ENCODE measurements at places on chromosomes 5 and 9.
A peak's percentile ranks its signal among the peaks of the same experiment; 100 is the strongest.

DNA sequence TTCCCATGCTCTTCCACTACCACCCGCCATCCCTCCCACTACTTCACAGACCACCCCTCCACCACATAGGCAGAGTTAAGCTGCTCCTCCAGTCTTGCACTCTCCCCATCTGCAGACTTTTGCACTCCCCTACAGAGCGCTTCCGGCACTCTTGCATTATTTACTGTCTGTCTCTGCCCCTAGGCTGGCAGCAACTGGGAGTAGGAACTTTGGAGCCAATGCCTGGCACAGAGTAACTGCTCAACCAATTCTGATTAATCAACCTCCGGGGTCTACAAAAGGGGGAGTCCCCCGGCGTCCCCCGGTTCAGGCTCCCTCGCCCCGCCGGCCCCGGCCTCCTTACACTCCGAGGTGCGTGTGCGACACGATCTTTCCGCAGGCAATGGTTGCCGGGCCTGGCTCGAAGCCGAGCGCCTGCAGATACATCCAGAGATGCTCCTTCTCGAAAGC lies 498 bp downstream of the HAUS6 start:
- DNase-seq: no peak

- DNase-seq: no peak
Measured at GRCh38 chr5:103174147-103174546, 54.0 kb downstream of the PPIP5K2 start.

DNA sequence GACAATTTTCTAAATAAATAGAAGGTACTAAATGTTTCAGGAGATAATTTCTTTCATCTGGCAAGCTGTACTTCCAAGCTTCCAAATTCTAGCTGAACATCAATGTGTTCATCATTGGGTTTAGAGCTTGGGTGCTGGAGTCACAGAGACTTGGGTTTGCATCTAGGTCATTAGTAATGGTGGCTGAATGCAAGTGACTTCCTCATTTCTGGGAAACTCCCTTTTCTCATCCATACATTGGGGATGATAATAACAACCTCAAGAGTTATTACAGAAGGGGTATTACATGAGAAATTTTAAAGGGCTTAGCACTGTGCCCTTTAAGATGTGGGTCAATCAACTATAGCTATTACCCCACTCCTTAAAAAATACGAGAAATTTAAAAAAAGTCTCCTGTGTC lies 41.1 kb upstream of the KLF4 start:
- no peak for DNase-seq

DNA sequence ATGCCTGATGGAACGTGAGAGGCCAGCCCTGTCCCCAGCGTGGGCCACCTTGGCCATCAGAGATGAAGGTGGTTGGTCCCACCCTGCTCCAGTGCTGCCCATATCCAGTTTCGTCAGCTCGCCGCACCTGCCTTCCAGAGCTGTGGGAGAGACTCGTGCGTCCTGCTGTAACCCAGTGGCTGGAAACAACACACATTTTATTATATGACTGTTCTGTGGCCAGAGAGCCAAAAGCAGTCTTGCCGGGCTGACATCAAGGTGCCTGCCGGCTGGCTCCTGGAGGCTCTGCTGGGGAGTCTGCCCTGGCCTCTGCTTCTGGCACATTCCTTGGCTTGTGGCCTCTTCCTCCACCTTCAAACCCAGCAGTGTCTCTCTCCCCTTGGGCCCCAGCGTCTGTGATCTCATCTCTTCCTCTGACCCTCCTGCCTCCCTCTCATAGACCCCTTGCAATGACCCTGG lies 94.7 kb downstream of the RXRA start:
- no peak for DNase-seq

DNA sequence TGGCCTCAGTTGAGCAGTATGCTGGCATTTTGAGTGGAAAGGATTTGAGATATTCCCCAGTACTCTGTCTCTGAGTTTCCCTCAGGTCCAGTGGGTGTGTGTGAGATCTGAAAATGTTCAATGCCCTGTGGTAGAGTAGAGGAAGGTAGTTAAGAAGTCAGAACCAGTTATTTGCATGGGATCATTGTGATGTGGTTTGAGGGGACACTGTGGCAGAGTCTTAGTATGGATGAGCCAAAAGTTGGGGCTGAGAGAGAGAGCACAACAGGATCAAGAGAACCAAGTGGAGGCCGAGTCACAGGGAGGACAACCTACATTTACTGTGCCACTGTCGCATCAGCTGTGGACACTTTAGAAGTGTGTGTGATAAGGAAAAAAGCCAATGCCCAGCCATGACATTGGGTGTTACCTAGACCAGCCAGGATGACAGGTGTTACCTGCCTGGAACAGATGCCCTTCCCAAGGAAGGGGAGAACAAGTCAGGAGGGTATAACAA lies 128.9 kb upstream of the IL12B start:
- no peak for DNase-seq

DNA sequence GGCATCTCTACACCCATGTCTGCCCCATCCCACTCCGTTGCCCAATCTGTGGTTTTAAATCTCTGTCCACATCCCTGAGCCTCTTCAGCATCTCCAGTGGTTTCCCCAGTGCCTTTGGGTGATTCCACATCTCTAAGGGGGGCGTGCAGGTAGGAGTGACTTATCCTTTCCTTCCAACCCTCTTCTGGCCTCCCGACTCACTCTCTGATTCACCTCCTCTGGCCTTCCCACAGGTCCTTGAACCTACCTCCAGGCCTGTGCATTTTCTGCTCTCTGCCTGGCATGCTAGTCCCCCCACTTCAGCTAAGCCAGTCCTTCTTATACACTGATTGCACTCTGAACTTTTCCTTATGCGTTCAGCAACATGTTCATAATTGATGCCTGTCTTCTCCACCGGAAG lies 99.0 kb downstream of the RALGPS1 start:
- DNase-seq: no peak

- no peak for DNase-seq
Measured at GRCh38 chr5:33984671-33985124, at the start of gene SLC45A2. Gene SLC45A2, minus strand, starts transcription at chr5:33984693. Its CDS starts 110 bp downstream, at chr5:33984583.

DNA sequence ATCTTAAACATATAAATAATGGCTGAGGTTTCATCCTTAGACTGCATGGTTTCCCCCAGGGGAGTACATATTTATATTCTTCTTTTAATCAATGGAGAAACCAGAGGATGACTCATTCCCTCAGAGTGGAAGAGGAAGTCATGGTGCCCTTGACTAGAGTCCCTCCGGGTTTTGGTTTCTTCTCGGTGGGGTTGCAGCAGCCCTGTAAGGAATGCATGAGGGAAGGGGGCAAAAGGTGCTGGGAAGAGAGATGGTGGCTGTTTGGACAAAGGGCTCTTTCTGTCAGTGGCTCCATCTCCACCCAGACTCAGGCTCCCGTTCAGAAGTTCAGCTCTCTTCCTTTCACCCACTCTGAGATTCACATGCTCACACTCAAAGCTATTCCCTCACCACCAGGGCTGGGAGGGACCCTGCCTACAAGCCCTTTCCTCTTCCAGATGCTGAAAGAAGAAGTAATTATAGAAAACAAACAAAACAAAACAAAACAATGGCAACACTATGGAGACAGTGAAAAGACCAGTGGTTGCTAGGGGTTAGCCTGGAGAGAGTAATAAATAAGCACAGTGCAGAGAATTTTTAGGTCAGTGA lies 129.8 kb upstream of the IL12B start:
- DNase-seq: no peak

DNA sequence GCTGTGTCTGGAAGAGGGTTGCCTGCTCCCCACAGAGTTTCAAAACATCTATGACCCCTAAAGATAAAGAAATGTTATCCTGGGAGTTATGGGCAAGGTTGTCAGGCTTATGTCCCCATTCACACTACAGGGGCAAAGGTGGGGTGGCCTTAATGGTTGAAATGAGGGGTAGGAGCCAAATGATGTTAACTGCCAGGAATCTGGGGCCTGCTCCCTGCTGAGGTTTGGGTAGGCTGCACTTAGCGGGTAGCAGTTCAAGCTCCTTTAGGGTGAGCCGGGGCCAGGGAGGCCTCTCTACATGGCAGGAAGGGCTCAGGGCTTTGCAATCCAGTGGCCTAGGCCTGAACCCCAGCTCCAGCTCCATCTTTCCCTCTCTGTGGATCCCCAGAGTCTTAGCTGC lies 3.0 kb downstream of the FGF18 start:
- DNase-seq: no peak

- DNase-seq: no peak
Measured at GRCh38 chr5:179427676-179428056, 82.4 kb upstream of the ADAMTS2 start.

GRCh38 chr5:95984287-95984938 lies 22.8 kb upstream of the ELL2 start:
- no peak for DNase-seq

GRCh38 chr9:17900606-17901005 lies 321.7 kb downstream of the SH3GL2 start:
- DNase-seq: no peak

DNA sequence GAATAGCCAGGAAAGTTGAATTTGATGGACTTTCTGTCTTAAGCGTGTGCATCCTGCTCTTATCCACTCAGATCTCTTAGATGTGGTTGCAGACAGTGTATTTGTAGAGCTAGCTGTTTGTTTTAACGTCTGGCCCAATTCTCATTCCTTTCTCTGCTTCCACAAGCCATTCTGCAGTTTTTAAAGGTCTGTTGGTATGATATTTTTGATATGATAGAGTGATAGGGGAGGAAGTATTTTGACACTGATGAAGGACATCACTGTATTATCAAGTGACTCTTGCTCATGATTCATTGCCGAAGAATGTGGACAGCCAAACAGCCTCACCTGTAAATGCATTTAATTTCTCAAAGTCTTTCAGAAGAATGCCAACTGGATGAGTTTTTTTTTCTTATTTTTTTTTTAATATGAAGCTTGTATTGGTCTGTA lies 4.5 kb downstream of the TJP2 start:
- DNase-seq: no peak

DNA sequence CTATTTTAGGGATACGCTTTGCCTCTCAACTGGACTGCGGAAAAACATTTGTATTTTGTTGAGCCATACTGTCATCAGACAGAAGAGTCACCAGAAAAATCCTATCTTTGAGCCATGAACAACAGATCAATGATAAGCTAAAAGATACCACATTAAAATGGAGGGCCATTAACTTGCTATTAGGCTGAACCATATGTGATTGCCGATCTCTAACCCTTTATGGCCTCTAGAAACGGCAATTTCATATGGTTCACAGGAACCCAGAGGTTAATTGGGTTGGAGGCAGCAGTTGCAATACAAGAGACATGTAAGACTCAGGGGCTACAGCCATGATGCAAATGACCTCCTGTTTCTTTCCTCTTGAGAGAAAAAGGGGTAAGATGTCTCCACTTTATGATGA lies 69.8 kb downstream of the MYO10 start:
- no peak for DNase-seq

DNA sequence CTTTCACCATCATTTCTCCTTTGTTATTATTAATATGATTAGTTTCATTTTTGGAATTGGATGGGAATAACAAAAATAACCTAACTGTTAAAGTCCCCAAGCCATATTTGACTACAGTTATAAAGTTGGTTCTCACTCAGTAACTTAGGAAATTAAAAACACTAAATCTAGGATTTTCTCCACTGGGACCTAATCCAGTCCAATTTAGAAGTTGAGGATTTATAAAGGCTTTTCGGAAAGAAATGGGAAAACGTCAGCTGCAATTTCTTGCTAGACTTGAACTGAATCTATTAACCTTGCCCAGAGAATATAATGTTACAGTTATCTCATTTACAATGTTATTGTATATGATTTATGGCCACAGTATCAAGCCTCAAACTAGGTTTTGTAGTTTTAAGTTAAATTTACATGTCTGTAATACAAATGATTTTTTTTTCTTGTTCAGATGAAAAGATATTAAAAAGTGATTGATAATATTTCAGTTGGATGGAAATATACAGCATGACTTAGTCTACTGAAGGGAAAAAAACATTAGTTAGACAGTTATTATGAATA lies 524.3 kb upstream of the GRAMD2B start:
- DNase-seq: no peak

DNA sequence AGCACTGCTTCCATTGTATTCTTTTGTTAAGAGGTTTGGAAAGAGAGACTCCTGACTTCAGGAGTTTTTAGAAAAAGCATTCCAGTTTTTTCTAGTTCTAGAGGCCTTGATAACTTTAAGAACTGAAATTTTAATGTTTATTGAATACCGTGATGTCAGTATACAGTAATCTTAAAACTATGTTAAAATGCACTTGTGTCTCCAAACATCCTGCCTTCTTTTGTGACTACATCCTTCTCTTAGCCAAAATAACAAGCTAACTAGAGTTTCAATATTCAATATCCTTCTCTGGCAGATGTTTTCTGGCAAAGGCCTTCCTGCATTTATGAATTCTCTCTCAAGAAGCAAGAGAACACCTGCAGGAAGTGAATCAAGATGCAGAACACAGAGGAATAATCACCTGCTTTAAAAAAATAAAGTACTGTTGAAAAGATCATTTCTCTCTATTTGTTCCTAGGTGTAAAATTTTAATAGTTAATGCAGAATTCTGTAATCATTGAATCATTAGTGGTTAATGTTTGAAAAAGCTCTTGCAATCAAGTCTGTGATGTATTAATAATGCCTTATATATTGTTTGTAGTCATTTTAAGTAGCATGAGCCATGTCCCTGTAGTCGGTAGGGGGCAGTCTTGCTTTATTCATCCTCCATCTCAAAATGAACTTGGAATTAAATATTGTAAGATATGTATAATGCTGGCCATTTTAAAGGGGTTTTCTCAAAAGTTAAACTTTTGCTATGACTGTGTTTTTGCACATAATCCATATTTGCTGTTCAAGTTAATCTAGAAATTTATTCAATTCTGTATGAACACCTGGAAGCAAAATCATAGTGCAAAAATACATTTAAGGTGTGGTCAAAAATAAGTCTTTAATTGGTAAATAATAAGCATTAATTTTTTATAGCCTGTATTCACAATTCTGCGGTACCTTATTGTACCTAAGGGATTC lies 43.1 kb downstream of the NDFIP1 start:
- DNase-seq: peak; percentile 50

- no peak for DNase-seq
Measured at GRCh38 chr5:111385970-111386831, 126.1 kb downstream of the STARD4 start.

GRCh38 chr9:22742401-22742800 lies 295.8 kb downstream of the DMRTA1 start:
- DNase-seq: no peak

GRCh38 chr9:120474591-120475243 lies 105.2 kb downstream of the CDK5RAP2 start:
- no peak for DNase-seq

DNA sequence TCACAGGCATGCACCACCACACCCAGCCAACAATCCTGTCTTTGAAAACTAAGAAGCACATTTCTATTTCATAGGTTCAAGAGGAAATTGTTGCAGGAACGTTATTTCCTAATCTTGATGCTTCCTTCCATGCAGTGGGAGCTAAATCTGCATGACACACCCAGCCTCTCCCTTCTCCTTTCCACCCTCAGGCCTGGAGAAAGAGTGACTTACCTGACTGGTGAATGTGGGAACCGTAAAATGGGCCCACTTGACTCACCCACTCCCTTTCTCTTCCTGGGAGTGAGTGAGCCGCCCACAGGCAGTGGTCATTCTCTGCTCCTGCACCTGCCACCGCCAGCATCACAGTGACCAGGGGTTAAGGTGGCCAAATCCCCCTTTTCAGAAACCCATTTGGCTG lies 78.2 kb downstream of the C9orf50 start:
- DNase-seq: no peak

DNA sequence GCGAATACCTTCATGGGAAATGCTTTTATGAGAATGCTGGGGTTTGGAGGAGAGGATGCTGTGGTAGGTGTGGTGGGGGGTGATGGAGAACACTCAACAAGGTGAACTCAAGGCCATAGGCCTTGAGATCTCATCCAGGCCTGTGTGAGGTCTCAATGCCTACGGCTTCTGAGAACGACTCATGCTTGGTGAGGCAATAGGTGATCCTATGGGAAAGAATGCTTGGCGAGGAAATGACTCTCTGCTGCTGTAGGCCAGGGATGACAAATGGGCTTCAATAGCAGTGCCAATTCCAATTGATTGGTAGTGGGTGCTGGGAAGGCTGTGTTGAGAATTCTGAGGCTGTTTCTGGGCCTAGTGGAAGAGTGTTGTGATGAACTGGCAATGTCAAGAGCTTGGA lies 280.2 kb upstream of the CLINT1 start:
- DNase-seq: no peak
